ENCODE measurements at places on chromosomes 6 and 20. TPM values are rescaled to one million over a fixed set of nuclear protein-coding genes. Genes with fewer than 3 reads are reported as not detected.

DEFB124 gene
- not detected for total RNA-seq

- no peak for DNase-seq
These were observed 706 bp upstream of the SNX14 start for GRCh38 chr6:85594197-85594930.

DNA sequence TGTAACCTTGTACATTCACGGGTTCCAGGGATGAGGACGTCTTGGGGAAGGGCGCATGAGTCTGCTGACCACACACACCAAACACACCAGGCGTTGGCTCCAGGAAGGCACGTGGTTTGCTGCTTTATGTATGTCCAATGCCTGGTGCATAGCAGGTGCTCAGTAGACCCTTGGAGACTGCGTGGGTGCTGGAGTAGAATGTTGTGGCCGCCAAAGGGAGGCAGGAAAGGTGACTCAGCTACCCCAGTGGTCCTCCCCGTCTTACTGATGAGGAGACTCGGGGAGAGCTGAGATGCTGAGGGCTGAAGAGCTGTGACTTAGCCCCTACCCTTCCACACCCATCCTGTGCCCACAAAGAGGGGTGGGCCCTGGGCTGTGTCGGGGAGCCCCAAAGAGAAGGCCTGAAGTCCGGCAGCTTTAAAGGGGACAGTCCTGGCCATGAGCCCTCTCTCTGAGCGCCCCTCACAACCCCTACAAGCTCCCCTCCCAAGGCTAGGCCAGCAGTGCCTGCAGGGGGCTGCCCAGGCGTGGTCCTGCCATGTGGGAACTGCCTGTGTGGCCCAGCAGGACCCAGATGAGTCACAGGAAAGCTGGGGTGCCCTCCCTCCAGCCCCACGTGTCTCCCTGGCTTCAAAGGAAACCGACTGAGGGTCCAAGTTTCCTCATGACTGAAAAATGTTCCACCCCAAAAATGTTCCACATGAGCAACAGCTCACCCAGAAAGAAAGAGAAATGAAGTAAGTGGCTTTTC lies 28.0 kb upstream of the PTGIS start:
- DNase-seq, result peak; percentile 68

DNA sequence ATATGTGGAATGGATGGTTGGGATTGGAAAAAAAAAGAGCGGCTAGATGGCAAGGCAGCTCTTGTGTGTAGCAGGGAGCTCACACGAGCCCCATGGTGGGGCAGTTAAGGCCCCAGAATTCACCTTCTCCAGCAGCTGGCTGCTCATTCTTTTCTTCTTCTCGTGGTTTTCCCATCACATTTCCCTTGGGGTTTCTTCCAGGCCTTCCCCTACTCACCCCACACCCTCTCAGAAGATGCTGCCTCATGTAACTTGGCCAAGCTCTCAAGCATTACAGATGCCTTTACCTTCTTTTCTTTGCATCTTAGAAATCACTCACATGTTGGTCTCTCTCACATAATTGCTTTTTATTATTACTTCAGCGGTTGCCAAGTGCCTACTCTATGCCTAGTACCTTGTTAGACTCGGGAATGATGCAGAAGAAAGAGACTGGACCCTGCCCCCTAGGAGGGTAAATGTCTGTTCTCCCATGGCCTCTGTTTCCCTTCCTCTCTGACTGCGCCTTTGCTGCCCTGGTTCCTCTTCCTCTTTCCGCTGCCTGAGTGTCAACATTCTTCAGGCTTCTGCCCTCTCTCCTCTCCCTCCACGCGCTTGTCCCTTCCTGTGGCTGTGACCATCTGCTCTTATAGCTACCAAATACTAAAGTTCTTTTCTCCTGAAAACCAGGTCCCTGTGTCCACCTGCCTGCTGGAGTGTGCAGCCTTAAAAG lies 28.6 kb downstream of the PPARD start:
- DNase-seq, result no peak

DNA sequence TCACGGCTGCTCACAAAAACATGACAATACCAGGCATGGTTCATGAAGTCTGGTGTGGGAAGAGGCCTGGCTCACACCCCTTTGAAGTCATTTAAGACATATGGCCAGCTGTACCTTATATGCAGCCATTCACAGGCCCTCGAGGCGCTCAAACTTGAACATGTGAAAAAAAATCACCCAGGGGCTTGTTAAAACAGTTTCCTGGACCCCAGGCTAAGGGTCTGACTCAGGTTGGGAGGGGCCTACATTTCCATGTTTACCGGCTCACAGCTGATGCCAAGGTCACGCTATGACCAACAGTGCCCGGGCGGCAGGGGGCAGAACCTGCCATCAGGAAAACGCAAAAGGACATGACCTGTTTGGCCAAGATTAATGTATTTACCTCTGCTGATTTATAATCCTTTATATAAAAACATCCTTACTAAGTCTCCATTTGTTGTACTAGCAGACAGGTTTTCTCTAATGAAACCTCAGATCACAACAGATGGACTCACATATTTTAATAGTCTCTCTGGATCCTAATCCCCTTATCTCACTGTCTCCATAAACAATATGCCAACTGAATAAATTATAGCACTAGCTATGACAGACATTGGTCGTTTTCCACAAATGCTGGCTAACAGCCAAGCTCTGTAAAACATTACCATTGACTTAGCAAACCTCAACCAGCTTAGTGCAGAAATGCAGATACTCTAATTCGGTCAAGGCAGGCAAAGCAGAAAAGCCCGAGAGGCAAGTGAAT lies 19.9 kb downstream of the EZR start:
- peak; percentile 65 for DNase-seq

DNA sequence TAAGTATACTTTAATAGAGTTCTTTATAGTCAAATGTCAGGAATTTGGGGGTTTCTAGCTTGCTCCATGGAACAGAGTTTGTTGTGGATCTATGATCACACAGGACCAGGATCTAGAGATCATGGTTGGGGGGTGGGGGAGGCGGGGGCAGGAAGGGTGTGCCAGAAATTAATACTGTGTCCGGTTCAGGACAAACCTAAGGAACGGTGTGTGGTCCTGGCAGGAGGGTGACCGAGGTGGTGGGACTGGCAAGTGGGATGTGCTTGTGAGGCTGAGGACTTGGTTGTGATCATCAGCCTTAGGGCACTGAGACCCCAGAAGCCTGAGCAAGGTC lies 27.9 kb downstream of the GSTA3 start:
- DNase-seq, result no peak

- no peak for DNase-seq
These were observed 3.7 kb downstream of the MRPL14 start for GRCh38 chr6:44123544-44123943.

LAMA2 gene
- 121 TPM for total RNA-seq

ULBP3 gene
- 8.5 TPM for total RNA-seq

DNA sequence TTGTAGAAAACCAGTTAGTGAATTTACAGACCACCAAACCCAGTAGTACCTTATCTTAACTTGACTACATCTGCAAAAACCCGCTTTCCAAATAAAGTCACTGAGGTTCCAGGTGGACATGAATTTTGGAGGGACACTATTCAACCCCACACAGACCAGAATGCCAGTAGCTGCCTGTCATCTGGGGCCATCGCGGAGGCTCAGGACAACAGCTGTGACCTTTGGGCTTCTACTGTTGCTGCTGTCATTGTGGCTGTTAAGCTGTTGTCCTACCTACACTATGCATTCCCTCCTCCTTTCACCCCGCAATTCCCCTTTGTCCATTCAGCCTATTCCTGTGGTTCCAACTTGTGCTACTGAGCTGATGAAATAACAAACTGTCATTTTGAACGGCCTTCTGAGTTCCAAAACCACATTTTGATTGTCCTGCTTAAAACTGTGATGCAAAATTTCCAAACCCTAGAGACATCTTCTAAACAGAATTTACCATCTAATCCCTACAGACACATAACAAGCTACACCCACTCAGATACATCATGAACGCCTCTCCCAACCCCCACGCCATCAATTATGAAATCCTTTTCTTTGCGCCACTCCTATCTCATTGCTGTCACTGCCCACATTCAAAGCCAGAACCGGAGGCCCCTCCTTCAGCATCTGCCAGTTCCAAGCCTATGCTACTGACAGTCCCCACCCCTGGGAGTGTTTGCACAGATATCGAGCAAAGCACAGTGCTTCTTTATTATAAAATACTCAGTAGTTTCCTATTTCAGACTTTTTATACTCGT lies 125.0 kb downstream of the C6orf118 start:
- peak; percentile 47 for DNase-seq

DNA sequence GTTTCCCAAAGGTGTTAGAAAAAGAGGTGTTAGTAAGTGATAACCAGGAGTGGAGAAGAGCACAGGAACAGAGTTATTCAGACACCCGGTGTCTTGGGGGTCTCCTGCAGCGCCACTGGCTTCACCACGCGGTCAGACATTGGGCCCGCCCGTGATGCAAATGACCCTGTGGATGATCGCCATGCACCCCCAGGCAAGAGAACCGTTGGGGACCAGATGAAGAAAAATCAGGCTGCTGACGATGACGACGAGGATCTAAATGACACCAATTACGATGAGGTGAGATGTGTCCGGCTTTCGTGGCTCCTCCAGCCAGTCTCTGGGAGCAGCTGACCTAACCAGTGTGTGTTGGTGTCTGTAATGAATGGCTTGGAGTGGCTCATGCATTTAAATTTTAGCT lies 2.0 kb downstream of the PRPF6 start:
- DNase-seq, result no peak

GRCh38 chr20:49356676-49357075 lies 78.8 kb upstream of the ZNFX1 start:
- DNase-seq, result peak; percentile 94

DNA sequence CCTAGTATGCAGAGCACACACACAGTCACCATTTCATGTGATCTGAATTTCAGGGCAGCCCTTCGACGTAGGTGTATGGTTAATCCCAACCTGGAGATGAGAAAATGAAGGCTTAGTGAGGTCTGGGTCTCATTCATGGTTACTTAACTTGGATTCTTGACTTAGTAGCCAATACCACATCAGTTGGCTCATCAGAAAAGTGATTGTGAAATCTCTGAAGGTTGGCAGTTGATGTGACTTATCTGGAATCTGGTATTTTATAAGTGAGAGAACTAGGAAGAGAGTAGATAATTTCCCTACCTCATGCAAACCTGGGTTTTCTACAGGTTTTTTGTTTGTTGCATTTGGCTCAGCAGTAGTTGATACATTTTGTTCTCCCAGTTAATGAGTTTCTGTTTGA lies 123.7 kb downstream of the CCDC170 start:
- DNase-seq, result no peak

ZBTB2 gene
- total RNA-seq, result 10.0 TPM

- DNase-seq, result no peak
These were observed 29.6 kb downstream of the PRKN start for GRCh38 chr6:162697872-162698403.

GRCh38 chr6:26476896-26477295 lies 19.1 kb downstream of the BTN2A1 start:
- DNase-seq, result no peak

DNA sequence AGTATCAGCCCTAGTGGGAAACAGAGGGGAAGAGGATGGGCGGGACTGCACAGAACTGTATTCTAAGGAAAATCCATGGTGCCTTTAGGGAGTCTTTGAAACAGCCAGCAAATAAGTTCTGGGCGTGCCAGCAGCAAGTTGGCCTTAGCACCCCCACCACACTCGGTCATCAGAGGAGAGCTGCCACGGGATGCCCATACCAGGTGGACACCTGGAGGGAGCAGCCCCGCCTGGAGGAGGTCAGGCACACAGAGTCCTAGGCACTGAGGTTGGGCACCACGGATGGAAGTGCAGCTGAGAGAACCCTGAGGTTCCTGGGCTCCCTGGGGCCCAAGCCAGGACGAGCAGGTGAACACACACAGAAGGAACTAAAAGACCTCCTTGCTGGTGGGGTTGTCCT lies 180.8 kb upstream of the PROKR2 start:
- DNase-seq, result no peak

PPDPF gene
- 230 TPM for total RNA-seq

PTCHD4 gene
- 19.2 TPM for total RNA-seq

DNA sequence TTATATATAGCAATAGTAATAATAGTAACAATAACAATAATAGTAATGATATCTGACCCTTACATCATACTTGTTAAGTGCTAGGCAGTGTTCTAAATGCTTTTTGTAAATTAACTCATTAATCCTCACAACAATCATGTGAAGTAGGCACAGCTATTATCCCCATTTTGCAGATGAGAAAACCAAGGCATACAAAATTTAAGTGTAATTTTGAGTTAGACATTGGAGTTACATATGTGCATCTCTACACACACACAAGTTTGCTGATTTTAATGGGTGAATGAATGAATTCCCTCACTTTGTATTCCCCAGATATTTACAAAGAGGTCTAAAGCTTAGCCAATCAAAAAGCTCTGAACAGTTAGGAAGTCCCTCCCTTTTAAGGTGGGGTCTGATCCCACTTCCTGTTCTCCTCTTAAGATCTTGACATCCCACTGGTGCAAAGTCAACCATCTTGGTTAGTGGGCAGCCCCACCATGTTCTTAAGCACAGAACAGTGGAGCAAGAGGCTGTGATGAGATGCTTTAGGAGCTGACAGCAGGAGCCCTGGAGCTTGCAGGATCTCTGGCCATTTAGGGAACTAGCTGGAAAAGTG lies 85.3 kb upstream of the FOXP4 start:
- no peak for DNase-seq

ABCF1 gene
- total RNA-seq, result 59.6 TPM

GRCh38 chr20:24138196-24138857 lies 149.7 kb upstream of the GGTLC1 start:
- DNase-seq, result no peak

- DNase-seq, result no peak
These were observed 105.1 kb downstream of the MMS22L start for GRCh38 chr6:97177905-97178304.

GRCh38 chr6:155254139-155254538 lies 9.7 kb upstream of the CLDN20 start:
- DNase-seq, result peak; percentile 61

BTNL2 gene
- total RNA-seq, result not detected

- DNase-seq, result peak; percentile 45
These were observed 6.3 kb upstream of the RAMACL start for GRCh38 chr6:166592821-166593220.

DNA sequence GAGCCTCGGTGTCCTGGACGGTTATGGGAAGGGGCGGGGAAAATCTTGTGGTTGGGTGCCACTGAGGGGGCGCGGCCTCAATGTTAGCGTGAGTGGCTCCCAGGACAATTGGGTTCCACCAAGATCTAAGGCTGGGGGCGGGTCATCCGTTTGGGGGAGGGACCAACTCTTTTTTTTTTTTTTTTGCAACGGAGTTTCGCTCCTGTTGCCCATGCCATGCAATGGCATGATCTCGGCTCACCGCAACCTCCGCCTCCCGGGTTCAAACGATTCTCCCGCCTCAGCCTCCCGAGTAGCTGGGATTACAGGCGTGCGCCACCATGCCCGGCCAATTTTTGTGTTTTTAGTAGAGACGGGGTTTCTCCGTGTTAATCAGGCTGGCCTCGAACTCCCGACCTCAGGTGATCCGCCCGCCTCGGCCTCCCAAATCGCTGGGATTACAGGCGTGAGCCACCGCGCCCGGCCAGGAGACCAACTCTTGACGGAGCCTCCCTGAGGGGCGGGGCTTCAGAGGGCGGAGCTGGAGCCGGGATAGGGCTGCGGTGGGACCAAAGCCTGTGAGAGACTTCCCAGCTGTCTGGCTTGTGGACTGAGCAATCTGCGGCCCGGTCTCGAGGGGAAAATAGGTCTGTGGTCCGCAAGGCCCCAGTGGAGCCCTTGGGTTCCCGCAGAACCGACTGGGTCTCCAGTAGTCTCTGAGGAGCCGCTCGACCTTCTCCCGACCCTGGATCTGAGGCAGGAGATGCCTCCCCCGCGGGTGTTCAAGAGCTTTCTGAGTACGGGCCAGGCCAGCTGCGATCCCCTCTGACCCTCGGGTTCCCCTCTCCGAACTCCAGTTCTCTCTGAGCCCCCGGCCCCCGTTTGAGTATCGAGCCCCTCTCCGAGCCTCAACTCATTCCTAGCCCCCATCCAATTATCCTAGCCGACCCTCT lies 1.1 kb downstream of the SPAG4 start:
- DNase-seq, result peak; percentile 100

- DNase-seq, result no peak
These were observed 117.2 kb upstream of the RALGAPA2 start for GRCh38 chr20:20829681-20830080.
